PC-3 (cell line): ENCODE measurements at places on chromosomes 3 and 15.

DNA sequence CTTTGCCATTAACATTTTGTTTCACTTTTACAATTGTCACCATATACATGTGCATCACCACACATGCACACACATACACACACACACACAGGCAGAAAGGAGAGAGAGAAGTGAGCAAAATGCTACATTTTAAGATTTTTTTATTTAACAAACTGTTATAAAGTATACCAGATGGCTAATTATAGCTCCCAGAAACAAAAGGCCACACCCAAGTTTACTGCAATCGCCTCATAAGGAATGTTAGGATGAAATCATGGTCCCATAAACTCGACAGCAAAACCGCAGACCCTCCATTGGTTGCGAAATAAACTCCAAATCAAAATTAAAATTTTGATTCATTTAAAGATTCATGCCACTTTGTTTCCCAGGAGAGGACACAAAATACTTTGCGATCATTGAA, 16.1 kb upstream of the C15orf61 start:
- peak; percentile 3 for DNase-seq

- DNase-seq, result peak; percentile 17
These were observed 314.1 kb downstream of the NLGN1 start for GRCh38 chr3:173711619-173712018.

GRCh38 chr3:19547665-19548464, 386.2 kb downstream of the EFHB start:
- no peak for DNase-seq

DNA sequence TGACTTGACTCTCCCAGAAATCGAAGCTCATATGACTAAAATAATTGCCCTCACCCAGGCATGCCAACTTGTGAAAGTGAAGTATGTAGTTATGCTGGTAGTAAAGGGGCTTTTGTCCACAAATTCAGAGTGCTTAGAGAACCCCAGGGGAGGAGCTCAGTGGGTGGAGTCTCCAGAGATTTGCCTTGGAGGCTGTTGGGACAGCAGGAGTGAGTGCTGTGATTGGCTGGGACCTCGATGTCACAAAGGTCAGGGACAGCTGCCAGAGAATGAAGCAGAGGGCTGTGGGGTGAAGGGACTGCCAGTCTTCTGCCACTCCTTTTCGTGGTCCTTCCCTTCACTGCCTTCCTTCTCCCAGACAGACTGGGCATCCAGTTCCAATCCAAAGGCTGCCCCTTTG, 49.8 kb downstream of the ZNF445 start:
- DNase-seq, result no peak

DNA sequence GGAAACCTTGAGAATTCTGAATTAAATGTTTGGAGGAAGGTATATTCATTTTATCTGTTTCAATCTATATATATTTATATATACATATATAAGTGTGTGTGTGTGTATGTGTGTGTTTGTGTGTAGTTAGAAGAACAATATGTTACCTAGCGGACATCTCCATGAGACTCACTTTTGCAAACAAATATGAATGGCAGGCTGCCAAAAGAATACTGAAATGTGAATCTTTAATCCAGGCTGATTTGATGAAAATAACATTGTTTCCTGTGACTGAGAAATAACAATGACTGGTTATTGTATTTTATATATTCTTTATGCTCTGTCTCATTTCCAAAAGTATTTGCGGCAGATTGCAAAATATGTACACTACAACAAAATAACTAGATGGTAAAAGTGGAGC, 255.5 kb upstream of the TGFBR2 start:
- no peak for DNase-seq

GRCh38 chr3:65749066-65749465, 289.7 kb downstream of the MAGI1 start:
- no peak for DNase-seq

GRCh38 chr3:16192176-16192811, 17.8 kb downstream of the GALNT15 start:
- no peak for DNase-seq

GRCh38 chr15:72197460-72198355, at the start of gene GRAMD2A:
Gene GRAMD2A (minus strand): TSS chr15:72197787.
- no peak for DNase-seq

DNA sequence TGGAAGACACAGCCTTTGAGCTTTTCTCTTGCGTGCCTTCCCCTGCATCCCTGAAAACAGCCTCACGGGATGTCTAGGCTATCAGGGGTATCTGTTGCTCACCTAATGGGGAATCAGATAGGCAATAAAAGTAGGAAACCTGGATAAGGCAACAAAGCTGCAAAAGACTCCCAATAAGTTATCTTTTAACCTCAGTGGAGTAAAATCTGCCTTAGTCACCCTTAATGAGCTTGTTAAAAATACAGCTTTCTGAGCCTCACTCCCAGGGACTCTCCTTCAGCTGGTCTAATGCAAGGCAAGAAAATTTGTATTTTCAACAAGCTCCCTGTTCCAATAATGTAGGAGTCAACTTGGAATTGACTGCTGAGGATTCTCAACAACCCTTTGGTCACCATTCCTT, 25.6 kb downstream of the ILDR1 start:
- no peak for DNase-seq

DNA sequence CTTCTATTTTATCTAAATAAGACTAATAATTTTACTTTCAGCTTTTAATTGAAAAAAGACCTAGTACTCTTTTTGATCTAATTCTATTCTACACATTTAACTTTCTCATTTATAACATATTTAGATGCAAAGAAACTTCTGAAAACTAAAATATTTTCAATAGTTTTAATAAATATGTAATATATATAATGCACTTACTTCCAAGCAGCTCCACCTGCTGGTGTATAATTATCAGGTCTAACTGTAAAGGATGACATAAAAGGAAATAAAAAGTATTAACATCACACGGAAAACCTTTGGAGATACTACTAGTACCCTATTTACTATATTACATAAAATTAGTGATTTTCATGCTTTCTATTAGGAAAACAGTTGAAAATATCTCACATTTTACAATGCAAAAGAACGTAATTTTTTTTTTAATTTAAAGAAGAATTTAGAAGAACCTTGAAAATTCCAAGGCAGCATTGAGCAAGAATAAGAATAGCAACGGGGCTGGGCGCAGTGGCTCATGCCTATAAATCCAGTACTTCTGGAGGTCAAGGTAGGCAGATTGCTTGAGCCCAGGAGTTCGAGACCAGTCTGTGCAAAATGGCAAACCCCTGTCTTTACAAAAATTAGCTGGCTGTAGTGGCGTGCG, 10.2 kb downstream of the PLSCR5 start:
- DNase-seq, result peak; percentile 53

- DNase-seq, result peak; percentile 21
These were observed 801.5 kb upstream of the EPHA6 start for GRCh38 chr3:96012939-96013338.

- no peak for DNase-seq
These were observed 83.6 kb upstream of the MBNL1 start for GRCh38 chr3:152184971-152185686.

DNA sequence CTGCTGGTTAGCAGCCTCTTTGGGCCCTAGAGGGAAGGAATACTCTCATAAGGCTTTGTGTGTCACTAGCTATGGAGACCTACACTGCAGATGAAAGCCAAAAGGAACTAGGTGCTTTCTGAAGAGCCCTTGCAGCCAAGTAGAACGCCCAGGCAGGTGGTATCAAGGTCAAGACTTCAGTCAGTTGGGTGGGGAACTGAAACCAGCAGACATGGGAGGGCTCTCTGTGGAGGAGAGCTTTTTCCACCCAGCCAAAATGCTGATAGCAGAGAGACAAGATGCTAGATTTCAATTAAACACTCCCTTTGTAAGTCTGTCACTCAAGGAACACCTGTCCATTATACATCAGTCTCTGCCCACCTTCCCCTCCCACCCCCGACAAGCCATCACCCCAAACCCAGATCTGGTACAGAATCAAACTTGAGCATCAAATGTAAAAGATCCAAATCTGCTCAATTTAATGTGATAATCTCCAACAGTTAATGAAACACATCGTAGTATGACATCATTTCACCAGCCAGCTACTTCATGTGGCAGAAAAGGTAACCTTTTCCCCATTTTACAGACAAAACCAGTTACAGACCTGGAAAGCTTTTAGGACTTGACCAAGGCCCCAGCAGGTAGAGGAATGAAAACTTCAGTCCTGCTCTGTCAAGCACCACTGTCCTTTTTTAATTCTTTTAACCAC, 14.6 kb downstream of the MRPS25 start:
- no peak for DNase-seq

DNA sequence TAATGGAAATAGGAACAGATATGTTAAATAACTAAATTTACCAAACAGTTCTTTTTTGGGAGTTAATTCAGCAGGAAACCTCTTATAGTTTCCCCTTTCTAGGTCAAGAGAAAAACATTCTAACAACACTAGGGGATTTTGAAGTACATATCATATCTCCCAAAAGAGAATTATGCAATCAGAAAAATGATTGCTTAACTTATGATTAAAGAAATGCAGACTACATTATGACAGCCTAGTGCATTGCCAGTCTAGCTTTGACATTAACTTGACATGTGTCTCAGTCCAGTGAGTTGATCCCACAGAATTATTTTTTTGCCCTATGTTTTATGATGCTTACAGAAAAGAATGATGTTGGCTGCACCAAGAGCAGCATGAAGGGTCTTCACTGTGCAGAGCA, 31.7 kb upstream of the NPHP3 start:
- DNase-seq, result no peak

DNA sequence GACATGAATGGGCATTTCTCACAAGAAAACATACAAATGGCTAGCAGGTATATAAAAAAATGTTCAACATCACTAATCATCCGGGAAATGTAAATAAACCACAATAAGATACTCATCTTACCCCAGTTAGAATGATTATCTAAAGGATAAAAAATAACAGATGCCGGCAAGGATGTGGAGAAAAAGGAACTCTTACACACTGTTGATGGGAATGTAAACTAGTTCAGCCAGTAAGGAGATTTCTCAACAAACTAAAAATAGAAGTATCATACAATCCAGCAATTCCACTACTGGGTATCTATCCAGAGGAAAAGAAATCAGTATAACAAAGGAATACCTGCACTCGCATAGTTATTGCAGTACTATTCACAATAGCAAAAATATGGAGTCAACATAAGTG, 124.2 kb downstream of the SATB1 start:
- DNase-seq, result no peak
